G401 (cell line): ENCODE measurements at places on chromosomes 11 and 22. TPM values are rescaled to one million over a fixed set of nuclear protein-coding genes. Genes with fewer than 3 reads are reported as not detected.

Gene SLC37A2
- total RNA-seq, result not detected in 2 replicates

Gene CRYBB1
- not detected in 2 replicates for total RNA-seq

Gene TYR
- not detected in 2 replicates for total RNA-seq

Gene RASD2
- total RNA-seq, result not detected in 2 replicates

GRCh38 chr11:65646288-65646957 lies 8.5 kb downstream of the SIPA1 start:
- no peak for DNase-seq

DNA sequence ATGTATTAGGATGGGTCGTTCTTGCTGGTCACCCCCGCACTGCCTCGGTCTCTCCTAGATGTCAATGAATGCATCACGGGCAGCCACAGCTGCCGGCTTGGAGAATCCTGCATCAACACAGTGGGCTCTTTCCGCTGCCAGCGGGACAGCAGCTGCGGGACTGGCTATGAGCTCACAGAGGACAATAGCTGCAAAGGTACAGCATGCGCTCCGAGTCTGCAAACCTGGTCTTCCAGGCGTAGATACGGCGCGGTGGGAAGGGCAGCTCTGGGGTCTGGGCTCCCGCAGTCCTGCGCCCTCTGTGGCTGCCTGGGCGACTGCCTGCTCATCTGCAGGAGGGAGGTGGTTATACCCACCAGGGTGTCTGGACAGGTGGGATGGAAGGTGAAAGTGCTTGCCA lies 31.0 kb downstream of the FBLN1 start:
- no peak for DNase-seq

DNA sequence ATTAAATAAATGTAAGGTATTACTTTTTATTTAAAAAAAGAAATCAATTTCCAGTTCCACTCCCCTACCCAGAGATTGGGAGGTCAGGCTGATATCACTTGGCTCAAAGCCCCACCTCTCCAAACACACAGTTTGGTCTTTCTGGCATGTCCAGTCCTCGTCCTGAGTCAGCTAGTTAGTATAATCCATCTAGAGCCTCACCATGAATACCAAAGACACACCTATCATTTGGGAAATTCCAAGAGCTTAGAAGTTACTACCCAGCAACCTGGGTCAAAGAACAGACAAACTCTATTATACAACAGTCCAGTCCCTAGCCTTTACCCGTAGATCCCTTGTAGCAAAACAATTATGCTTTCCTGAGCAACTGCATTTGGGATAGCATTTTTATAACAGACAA lies 9.4 kb downstream of the TREH start:
- no peak for DNase-seq

GRCh38 chr11:34564807-34565241 lies 51.2 kb upstream of the ELF5 start:
- peak; percentile 32 for DNase-seq

- peak; percentile 29 for DNase-seq
Measured at GRCh38 chr22:47623763-47624148, 861.3 kb downstream of the TBC1D22A start.

GRCh38 chr22:32999039-32999815 lies 59.0 kb downstream of the SYN3 start:
- no peak for DNase-seq

GRCh38 chr11:15969701-15970329 lies 386.5 kb downstream of the SOX6 start:
- DNase-seq, result no peak

DNA sequence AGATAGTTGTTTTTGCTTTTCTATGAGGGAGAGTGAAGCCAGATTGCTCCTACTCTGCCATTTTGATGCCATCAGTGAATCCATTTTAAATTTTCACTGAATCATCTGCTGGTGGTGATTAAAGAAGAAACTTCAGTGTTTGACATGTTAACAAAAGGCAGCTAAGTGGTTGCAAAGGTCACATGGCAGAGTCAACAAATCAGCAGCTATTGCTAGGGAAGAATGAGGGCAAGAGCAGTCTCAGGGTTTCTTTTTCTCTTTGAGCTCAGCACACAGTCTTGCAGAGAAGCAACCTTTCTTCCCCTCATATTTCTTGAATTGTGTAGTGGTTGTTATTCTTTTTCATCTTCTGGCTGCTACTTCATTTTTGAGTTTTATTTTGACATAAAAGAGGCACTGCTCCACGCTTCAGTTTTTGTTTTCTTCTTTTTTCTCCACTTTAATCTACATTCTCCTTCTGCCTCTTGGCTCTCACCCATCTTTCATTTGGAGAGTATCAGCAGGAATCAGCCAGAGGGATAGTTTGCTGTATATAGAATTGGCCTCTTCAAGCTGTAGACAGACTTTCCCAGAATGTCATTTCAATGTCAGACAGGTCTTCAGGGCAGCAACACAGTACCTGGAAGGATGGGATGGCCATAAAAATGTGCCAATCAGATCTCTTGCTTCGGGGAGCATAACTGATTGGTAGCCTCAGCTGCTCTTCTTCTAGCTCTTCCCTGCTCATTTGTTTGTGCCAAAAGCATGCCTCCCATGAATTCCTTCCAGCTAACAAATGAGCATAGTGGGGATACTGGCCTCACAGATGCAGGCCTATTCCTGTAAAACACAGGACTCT lies 153.9 kb downstream of the TRPC6 start:
- DNase-seq, result peak; percentile 10

- DNase-seq, result no peak
Measured at GRCh38 chr11:128484172-128484571, 103.2 kb downstream of the ETS1 start.

DNA sequence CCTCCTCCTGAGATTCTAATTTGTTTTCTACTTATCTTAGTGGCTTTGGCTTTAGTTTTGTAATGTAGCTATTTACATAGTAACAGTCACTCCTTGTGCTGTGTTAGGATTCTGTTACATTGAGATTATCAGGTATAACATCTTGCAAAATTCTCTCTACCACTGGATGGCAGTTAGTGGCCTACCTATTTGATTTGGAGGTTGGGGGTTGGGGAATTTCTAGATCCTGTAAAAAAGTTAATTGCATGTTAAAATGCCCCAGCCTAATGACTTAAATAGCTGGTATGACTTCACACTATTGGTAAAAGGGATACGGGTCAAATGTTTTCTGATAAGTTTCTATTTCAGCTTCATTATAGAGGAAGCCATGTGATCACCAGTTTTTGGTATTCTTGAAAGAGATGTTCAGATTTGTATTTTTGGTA lies 2.8 kb downstream of the GRK3 start:
- DNase-seq, result no peak

- no peak for DNase-seq
Measured at GRCh38 chr11:2434506-2435255, 9.6 kb downstream of the TRPM5 start.

DNA sequence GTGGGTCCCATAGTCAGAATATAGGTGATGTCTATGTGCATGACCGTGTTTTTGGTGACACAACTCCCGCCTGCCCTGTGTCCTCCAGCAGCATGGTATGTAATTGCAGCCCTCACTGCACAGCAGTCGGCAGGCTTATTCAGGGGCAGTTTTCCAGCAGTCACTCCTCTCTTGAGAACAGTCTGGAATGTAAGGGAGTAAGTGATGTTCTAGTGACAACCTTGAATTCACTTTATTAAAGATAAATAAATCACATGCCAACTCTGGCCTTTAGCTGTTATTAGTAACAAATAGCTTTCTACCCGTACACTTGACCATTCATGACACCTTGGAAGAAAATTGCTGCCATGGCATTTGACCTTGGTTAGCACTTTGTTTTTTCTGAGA lies 27.9 kb downstream of the ZNRF3 start:
- DNase-seq, result no peak

GRCh38 chr11:117643606-117644300 lies 153.3 kb downstream of the DSCAML1 start:
- no peak for DNase-seq

DNA sequence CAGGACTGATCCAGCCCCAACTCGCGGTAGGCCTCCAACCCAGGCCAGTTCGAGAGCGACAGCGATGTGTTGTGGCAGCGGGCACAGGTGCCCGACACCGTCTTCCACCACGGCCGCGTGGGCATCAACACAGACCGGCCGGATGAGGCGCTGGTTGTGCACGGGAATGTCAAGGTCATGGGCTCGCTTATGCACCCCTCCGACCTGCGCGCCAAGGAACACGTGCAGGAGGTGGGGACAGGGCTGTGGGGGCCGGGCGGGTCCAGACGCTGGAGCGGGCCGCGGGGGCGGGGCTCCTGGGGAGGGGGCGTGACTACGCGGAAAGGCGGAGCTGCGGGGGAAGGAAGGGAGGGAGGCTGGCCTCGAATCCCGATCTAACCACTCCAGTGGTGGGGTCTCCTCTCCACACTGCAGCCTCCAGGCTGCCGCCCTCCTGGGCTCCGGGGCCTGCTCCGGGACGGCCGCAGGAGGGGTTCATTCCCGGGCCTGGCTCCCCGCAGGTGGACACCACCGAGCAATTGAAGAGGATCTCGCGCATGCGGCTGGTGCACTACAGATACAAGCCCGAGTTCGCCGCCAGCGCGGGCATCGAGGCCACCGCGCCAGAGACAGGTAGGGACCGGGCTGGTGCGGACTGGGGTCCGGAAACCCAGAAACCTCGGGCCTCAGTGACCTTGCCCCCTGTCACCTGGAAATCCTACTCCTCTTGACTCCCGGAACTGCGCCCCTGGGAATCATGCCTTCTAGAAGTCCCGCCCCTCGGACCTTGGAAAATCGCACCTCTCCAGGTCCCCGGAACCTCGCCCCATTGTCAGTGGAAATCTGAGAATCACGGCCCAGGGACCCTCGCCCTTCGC lies 14.9 kb downstream of the TMEM258 start:
- peak; percentile 29 for DNase-seq

- no peak for DNase-seq
Measured at GRCh38 chr11:77728203-77728786, 90.7 kb upstream of the CLNS1A start.

DNA sequence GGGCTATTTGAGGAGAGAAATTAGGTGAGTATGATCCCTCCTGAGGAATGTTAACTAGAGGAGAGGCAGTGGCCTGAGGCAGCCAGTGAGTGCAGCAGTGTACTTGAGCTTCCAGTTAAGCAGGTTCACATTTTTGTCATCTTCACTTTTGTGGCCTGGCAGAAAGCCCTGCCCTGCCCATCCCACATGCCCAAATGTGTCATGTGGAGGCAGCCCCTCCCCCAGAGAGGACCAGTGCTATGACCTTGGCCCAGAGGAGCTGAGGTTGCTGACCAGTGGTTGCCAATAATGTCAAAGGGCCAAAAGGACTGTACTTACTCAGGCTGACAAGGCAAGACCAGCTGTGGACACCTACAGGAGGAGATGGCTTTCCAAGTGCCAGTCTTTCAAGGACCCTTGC lies 17.6 kb upstream of the GRK2 start:
- DNase-seq, result no peak

GRCh38 chr11:126305699-126306098 lies 1.8 kb downstream of the DCPS start:
- DNase-seq, result no peak

GRCh38 chr11:21625982-21626381 lies 566.9 kb upstream of the ANO5 start:
- no peak for DNase-seq

DNA sequence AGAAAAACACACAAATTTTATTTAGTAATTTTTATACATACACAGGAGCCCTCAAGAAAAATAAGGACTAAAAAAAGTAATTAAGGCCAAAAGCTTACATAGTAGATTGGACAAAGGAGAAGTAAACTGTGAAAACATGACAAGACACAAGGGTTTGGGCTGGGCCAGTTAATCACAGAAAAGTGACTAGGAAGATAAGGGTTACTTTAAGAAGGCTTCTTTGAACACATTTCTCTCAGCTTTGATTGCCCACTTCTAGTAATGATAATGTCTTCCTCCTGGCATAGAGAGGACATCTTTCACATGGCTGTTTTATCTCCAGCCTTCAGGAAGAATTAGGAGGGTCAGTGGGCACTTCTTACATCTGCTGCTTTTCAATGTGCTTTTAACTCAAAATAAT lies 3.4 kb downstream of the RNF141 start:
- no peak for DNase-seq

DNA sequence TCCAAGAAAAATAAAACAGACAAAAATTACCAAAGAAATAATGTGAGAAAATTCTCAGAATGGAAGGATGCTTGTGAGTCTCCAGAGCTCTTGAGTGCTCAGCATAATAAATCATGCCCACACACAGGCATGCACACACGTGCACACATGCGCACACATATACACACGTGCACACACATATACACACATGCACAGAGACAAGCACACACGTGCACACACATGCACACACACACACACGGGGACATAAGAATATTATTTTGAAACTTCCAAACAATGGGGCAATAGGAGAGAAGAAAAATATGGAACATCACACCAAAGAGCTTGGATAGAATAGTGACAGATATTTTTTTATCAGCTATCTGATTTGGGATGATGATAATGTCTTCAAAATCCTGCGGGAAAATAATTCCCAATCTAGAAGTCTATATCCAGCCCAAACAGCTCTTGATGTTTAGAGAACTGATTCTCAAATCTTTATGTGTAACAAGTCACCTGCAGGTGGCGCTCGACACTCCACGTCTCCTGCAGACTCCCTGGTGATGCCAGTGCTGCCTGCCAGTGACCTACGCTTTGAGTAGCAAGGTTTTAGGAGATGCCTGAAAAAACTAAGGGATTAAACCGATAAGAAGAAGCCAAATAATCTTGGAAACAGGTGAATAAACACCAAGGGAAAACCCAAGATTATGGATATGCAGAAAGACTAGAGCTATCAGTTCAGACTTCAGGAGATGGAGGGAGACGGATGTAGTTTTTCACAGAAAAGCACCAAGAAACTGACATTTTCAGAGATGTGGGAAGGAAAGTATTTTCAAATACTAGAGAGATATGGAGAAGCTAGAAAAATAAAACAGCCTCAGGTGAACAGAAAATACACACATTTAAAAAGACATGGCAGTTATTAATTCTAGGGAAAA lies 743.6 kb downstream of the ETS1 start:
- DNase-seq, result peak; percentile 21

GRCh38 chr11:11532574-11532973 lies 89.2 kb downstream of the GALNT18 start:
- peak; percentile 53 for DNase-seq

GRCh38 chr22:29587938-29588699 lies 7.2 kb upstream of the NIPSNAP1 start:
- DNase-seq, result no peak

DNA sequence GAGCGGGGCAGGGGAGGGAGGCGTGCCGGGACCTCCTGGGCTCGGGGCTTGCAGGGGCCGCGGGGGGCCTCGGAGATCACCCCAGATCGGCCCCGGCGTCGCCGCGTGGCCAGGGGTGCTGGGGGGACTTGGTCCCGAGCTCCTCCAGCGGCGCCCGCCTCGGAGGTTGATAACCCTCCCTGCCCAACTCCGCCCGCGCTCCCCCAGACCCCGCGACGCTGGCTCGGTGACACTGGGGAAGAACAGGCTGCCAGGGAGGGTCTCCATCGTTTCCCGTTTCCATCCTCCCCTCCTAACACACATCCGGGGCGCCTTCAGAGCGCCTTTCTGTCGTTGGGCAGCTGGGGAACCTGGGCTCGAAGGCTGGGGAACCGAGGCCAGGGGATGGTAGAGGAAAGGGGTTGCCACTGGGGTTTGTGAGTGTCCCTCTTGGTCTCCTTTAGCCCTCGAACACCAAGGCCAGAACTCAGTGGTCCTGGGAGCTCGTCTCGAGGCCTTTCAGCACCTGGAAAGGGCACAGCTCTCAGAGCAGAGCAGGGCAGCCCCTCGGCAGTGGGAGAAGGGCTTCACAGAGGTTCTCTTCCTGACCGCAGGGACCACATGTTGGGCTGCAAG lies 431 bp downstream of the SLC37A2 start:
- no peak for DNase-seq
